ENCODE measurements at places on chromosomes 1 and 21.

DNA sequence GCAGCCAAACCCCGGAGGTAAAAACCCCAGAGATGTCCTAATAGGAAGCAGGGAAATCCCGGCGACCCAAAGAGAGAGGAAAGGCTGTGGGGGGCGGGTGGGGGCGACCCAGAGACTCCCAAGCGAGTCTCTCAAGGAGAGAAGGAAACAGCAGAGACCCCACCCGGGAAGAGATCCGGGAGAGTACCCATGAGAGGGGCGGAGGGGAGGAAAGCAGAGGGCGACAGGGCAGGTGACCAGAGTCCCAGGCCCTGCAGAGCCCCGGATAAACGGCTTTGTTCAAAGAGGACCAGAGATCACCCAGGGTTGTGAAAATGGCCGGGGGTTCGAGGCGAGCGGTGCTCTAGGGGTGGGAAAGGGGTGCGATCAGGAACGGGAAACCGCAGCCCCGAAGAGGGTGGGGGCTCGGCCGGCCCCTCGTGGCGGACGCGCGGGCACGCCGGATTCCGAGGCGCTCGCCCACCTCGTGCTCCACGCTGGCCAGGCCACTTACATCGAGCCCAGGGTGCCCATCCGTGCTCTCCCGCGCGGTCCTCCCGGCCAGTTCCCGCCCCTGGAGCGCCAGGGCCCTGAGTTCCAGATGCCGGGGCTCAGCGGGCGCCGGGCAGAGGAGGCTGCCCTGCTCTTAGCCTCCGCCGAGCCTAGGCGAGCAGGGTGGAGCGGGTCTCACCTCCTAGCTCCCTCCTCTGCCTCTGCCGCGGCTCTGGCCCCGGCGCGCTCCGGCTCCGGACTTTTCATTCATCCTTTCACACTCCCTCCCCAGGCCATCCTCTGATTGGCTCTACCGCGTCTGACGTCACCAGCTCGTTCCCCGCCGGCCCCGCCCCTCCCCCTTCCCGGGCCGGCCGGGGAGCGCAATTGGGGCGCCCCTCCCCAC is 52.3 kb downstream of the RHBG start:
- DNase-seq = peak; percentile 80

DNA sequence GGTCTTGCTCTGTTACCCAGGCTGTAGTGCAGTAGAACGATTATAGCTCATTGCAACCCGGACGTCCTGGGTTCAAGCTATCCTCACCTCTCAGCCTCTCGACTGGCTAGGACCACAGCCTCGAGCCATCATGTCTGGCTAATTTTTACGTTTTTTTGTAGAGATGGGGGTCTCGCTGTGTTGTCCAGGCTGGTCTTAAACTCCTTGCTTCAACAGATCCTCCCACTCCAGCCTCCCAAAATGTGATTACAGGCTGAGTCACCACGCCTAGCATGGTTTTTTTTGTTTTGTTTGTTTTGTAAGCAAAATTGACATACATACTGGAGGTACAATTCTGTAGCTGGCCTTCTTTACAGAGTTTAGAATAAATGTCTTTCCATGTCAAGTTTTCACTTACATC is 994 bp upstream of the LAMTOR5 start:
- no peak for DNase-seq

- DNase-seq = no peak
Measured at GRCh38 chr1:155316922-155317321, 3.8 kb upstream of the RUSC1 start.

DNA sequence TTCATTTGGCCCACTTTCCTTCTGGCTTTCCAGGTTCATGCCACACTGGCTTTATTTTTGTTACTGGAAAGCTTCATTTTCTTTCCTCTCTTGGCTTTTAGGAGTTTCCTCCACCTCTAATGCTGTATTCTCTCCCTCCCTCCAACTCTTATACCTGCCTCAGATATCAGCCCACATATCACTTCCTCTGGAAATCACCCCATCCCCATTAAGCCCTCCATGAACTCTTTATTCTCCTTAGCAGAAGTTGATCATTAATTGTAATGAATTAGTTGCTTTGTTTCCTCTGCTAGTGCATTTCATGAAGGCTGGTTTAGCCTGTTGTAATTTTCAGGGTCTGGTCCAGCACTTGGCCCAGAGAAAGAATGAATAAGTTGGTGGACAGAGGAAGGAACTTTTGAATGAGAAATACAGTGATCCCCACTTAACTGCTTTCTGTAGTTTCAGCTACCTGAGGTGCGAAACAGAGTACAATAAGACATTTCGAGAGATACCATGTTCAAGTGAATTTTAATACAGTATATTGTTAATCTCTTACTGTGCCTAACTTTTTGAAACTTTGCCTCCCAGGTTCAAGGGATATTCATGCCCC is 1.7 kb downstream of the SOAT1 start:
- no peak for DNase-seq

- DNase-seq = peak; percentile 45
Measured at GRCh38 chr1:227729881-227730629, 5.0 kb downstream of the JMJD4 start.

DNA sequence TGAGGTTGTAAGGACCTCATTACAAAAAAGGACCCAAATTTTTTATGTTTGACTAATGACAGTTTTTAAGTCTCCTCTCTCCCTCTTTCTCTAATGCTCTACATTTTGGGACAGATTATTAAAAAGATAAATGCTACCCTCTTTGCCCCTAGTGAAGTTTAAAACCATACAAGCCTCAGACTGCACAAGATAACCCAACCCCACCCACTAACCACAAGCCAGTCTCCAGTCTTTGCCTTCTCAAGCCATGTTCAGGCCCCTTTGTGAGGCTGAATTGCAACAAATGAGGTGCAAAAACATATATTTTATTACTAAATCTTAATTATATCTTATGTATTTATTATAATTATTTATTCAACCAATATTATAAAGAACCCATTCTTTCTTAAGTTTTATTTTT is 597.2 kb upstream of the BRINP3 start:
- DNase-seq = no peak

GRCh38 chr1:25703041-25703440 is 86.5 kb downstream of the MAN1C1 start:
- DNase-seq = no peak

- no peak for DNase-seq
Measured at GRCh38 chr21:18522181-18522972, 118.8 kb upstream of the TMPRSS15 start.

DNA sequence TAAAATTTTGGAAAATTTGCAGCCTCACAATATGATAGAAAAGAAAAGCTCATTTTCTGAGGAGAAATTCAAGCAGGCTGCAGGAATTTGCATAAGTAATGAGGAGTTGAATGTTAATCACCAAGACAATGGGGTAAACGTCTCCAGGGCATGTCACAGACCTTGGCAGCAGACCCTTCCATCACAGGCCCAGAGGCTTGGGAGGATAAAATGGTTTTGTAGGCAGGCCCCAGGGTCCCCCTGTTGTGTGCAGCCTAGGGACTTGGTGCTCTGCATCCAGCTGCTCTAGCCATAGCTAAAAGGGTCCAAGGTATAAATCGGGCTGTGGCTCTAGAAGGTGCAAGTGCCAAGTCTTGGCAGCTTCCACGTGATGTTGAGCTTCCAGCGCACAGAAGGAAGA is 112.2 kb upstream of the FMN2 start:
- no peak for DNase-seq

DNA sequence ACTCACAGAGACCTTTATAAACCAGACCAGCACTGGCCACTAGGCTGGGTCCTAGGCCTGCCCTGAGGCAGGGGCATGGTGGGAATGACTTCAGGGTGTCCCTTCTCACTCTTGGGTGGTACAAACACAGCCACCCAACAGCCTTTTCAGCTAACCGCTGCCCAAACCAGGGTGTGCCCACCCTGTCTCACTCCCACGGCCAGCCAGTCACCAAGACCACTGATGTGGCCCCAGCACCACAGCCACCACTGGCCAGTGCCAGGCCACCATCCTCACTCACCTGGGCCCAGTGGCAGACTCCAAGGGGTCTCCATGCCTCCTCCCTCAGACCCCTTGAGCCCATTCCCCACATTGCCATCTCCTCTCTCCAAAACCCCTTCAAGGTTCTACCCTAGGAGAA is 27.8 kb downstream of the TAS1R2 start:
- DNase-seq = no peak

DNA sequence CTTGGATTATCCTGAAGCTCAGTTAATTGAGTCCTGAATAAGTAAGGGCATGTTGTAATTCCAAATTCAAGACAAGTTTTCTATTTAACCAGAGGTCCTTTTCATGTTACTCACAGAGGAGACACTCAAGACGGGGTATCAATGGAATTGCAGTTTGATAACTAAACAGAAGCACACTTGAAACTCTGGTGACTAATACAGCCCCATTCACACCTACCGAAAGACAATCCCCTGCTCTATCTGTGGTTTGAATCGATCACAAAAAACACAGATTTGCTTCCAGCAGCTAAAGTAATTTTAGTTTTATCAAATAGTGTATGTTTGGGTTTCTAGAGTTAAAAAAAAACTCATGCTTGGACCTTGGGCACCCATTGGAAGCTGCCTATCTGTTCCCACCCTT is 60.4 kb downstream of the TEX35 start:
- no peak for DNase-seq

GRCh38 chr1:8076176-8076575 is 50.1 kb upstream of the ERRFI1 start:
- DNase-seq = no peak

DNA sequence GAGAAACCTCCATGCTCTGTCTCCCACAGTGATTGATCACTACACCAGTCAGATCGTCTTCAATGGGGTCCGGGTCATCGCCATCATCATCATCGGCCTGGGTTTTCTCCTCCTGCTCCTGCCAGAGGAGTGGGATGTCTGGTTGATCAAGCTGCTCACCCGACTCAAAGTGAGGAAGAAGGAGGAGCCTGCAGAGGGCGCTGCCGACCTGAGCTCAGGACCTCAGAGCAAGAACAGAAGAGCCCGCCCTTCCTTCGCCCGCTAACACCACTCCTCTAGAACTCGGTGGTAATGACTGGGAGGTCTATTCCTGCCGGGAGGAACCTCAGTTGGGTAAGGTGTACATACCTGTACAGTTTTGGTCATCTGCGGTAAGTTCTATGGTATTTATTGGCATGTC is 50.3 kb upstream of the COA6 start:
- DNase-seq = peak; percentile 40

GRCh38 chr1:88678405-88678804 is 5.7 kb upstream of the PKN2 start:
- DNase-seq = no peak

DNA sequence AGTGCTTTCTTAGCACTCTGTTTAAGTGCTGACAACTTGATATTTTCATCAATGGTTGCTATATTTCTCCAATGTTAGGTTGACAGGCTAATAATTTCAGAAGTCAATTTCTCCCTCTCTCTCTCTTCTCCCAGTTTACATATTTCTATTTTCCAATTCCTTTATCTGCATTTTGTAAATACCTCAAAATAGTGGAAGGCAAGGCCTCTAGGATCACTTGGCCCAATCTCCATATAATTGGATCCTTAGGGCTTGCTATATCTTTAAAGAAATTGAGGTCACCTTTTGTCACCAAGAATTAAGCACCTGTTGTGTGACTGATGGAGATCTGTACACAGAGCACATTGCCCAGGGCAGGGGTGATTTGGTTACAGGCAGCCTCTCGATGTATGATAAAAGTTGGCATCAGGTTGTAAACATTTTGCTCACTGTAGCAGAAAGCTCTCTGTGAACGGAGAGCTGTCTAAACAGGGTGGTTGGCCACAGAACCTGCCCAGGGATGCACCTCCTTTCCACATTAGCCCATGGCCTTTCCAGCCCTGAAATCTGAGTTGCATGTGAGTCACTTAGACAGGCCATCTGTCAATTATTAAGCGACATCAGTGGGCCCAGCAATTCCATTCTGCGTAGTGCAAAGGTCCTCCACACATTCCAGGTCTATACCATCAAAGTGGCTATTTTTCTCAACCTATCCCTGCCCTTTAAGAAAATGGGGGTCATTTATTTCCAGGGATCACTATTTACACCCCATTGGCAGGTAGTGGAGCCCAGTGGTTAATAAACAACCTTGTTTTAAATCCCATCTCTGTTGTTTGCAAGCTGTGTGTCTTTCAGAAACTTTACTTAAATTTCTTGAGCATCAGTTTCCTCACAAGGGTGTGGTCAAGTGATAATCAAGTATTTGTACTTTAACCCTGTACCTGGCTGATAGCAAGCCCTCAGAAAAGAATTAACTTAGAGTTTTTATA is 29.1 kb upstream of the IRF2BP2 start:
- no peak for DNase-seq

DNA sequence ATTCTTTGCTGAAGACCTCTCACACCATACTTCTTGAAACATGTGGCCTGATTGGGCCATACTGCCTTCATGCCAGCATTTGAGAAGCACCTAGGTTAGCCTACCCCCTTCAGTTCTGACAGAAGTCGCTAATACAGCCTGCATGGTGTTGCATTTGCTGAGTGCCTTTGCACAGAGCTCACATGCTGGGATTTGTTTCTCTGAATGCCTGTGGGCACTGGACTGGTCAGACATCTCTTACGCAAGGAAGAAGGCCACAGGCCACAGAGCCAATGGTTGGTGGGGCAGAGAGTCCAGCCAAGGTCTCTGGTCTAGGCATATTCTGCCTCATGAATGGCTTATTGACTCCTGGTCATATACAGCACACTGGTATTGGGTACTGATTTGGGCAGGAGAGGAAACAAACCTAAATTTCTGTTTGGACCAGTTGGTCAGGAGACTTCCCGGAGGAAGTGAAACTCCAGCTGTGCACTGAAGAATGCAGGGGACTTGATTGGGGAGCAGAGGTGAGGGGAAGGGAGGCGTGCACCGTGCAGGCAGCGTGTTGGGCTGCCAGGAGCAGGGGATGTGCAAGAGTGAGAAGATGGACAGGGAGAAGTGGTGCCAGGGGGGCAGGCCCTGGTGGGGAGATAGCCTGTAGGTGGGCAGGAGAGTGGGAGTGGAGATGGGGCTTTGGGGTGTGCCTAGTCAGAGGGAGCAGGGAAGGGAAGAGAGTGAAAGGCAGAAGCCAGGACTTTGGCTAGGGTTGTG is 18.1 kb downstream of the URB2 start:
- DNase-seq = no peak

DNA sequence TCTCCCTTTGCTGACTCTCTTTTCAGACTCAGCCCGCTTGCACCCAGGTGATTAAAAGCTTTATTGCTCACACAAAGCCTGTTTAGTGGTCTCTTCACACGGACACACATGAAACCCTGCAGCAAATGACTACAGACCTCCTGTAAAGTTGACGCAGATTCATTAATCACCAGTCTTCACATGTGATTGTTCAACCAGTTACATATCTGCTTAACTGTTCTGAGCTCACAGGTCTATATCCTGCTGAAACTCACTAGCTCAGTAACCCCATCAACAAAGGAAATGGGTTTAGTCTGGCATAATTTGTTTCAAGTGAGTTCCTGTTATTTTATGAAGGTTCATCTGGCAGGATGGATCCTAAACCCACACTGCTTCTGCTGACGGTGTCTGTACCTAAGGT is 68.4 kb upstream of the GJA8 start:
- DNase-seq = no peak

- DNase-seq = no peak
Measured at GRCh38 chr1:207978441-207978840, 67.5 kb upstream of the CD34 start.

GRCh38 chr1:29543586-29543985 is 307.3 kb downstream of the PTPRU start:
- no peak for DNase-seq

GRCh38 chr1:61680500-61680899 is 44.4 kb downstream of the TM2D1 start:
- no peak for DNase-seq

GRCh38 chr1:78607334-78607927 is 12.8 kb upstream of the IFI44L start:
- no peak for DNase-seq
